ENCODE measurements at places on chromosomes 11 and 22. TPM values are rescaled to one million over a fixed set of nuclear protein-coding genes. Genes with fewer than 3 reads are reported as not detected.

DNA sequence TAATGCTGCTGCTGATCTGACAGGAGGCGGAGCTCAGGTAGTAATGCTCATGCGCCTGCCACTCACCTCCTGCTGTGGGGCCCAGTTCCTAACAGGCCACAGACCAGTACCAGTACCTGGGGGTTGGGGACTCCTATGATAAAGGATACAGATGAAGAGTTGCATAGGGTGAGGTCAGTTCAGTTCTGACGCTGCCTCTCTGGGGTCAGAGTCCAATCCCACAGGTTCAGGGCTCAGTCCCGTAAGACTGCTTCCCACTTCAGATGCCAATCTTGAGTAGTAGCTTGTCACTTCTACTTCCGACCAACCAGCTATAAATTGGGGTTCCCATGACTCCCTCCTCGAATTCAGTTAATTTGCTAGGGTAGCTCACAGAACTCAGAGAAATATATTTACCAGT, 8.6 kb downstream of the ASRGL1 start:
- DNase-seq: no peak

Gene CCDC82
- 20.1 TPM for total RNA-seq

DNA sequence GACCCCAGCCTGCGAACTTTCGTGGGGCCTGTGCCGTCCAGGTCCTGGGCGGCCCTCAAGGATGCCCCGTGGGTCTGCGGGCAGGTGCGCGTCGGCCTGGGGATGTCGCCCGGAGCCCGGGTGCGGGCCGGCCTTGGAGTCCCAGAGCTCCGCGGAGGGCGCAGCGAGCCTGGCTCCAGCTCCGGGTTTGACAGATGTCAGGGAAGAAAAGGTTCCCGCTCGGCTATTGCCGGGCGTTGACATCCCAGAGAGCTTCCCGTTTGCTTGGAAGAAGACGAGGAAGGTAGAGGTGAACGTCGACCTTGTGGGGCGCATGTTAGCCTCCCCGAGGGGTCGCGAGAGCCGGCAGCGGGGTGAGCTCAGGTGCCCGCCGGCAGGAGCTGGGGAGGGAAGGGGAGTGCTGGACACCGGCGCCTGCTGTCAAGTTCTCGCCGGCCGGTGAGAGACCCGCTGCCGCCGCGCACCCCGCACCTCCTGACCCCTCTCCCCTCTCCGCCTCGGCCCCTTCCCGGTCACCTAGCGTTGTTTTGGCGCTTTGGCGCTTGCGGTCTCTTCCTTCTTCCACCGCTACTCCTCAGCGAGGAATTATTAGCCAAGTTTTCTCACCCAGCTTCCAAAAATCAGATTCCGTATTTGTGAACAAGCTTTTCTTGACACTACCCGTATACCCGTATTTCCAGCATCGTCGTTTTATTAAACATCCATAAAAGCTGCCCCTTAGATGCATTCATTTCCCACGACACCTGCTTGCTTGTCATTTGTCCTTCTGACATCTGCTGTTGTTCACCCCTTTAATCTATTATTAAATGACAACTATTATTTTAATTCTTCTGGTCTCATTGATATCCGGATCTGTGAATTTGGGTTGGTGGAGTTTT, 1.3 kb downstream of the BMAL1 start:
- no peak for DNase-seq

DNA sequence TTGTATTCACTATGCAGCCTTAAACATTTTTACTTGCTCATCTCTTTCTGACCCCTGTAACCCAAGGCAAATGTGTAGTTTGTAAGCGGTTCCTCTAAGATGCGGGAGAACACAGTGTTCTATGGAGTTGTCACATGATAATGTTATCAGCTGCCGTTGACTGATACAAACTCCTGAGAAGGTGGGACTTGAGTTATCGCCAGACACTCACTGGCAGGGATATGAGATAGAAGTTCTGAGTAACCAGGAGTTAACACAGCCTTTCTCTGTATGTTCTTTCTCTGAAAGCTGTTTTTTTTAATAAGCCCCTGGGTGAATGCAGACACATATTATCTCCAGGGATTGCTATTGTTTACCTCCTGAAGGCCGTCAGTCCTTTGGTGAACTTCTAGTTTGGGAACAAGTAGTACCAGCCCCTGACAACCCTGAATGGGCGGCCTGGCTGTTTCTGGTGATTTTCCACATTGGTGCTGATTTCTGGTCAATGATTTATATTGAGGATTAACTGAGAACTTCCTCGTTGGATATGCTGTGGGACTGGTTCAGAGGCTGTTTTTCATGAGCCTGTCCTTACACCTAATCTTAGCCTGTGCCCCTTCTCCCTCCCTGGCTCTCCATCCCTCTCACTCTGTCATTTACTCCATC, 155.3 kb upstream of the RASSF10 start:
- DNase-seq: peak; percentile 49

All from Calu3 (cell line).